Activated CD8-positive, alpha-beta T cell treated with anti-CD3 and anti-CD28 coated beads, Interleukin-2, amount 10 ng/mL, durations not matched to agents 7 days and 5 days (primary cell): ENCODE measurements at places on chromosomes 2 and 18. TPM values are rescaled to one million over a fixed set of nuclear protein-coding genes. Genes with fewer than 3 reads are reported as not detected.

Gene DPP10
- total RNA-seq = not detected

Gene ZEB2
- total RNA-seq = 4.0 TPM

Gene ZNF514
- total RNA-seq = 16.3 TPM

Gene COL3A1
- total RNA-seq = not detected

Gene B4GALT6
- 1.0 TPM for total RNA-seq

Gene PLCD4
- total RNA-seq = 0.32 TPM

Gene SCG2
- not detected for total RNA-seq

Gene FAM124B
- total RNA-seq = 0.21 TPM

DNA sequence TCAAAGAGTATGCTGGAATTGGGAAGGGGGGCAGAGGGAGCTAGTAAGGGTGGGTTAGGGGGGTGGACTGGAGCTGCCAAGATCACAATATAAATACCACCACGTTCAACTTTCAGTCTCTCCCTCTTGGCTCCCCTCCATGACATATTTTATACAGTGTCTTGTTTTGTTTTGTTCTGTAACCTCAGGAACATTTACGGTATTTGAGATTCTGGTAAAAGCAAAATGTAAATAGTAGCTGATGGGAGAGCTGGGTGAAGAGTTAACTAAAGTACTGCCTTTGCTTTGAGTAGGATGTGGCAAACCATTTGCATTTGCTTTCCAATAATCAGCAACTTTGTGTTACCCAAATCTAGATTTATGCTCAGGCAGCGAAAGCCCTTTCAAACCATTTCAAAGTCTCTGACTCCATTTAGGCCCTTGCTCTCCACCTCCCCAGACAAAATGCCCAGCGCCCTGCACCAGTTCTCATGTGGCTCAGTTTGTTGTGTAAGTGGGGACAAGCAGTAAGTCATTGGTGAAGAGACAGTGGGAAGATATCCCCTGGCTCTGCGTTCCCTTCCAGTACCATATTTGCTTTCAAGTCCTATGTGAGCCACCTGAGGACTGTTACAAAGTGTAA is 17.4 kb downstream of the IRS1 start:
- no peak for DNase-seq

GRCh38 chr18:40841467-40841866 is 1113.6 kb upstream of the PIK3C3 start:
- no peak for DNase-seq

DNA sequence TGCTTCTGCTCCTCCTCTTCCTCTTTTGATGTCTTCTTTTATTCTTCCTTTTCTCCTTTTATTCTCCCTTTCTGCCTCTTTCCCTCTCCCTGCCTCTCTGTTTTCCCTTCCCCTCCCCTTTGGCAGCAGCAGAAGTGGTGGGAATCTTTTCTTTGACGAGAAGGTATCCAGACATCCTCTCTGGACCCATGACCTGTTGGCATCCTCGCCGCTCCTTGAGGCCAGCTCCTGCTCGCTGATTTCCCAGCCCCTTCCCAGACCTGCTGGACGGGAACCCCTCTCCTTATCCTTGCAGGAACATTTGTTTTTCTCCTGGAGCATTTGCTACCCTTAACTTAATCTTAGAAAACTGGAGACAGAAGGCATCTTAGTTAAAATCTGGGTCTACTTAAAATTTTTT is 130.5 kb downstream of the LPIN1 start:
- DNase-seq = no peak

GRCh38 chr2:19349911-19350677 is 8.3 kb downstream of the OSR1 start:
- DNase-seq = peak; percentile 61

DNA sequence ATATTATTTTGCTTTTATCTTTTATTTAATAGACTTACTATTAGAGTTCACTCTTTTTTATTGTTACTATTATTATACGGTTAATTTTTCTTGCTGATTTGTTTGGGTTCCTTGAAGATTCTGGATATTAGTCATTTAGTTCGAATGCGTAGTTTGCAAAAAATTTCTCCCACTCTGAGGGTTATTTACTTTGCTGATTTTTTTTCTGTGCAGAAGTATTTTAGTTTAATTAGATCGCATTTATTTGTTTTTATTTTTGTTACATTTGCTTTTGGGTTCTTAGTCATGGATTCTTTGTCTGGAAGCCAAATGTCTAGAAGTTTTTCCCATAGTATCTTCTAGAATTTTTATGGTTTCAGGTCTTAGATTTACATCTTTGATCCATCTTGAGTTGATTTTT is 585.2 kb downstream of the CPS1 start:
- no peak for DNase-seq

DNA sequence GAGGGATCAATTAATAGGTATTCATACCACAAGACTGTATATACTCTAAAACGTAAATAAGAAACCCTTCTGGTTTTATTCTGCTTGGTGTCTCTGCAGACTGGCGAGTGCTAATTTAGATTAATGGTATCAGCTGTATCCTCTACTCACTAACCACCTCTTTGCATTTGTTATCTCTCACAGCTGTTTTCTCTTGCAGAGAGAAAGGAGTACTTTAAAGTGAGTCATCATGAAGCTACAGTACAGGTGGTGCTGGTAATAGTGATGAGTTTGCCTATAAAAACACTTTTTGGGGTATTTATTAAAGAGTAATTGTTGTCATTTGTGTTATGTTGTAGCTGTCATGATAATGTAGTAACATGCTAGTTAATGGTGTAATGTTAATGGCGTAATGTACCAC is 147.7 kb downstream of the NETO1 start:
- DNase-seq = no peak

DNA sequence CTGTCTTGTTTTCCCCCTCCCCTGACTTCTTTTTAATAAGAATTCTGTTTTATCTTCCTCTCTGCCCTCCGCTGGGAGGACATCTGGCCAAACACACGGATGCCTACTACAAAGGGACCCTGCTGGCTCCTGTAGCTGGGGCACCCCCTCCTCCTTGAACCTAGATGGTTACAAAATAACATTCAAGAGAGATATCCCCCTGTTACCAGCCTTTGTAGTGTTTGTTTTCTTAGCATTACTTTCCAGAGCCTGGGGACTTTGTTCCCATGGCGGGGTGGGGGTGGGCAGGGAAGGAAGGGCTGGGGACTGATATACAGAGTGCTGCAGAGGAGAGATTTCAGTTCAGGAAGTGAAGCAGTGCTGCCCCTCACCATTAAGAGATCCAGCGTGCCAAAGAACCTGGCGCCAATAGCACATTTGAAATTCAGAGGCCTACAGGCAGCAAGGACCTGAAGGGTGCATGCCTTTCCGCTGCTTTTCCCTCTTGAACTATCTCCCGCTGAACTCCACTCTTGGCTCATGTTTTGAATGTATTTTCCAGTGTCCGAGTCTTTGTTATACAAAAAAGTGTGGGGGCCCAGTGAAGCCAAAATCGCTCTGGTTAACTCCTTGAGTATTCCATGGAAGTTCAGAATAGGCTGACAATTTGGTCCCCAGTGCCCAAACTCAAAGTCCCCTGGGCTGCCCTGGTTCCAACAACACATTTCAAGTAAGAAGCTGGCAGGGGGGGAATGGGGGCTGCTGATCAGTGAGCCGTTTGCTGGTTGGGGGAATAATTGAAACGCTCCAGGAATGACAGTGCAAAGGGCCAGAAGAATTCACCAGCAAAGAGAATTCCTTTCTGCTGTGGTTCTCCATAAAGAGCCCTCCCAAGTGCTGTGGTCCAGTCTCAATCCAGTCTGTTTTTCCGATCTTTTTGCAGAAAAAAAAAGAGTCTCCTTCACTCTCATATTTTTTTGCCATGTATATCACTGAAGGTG is 94.8 kb upstream of the THOC1 start:
- no peak for DNase-seq

DNA sequence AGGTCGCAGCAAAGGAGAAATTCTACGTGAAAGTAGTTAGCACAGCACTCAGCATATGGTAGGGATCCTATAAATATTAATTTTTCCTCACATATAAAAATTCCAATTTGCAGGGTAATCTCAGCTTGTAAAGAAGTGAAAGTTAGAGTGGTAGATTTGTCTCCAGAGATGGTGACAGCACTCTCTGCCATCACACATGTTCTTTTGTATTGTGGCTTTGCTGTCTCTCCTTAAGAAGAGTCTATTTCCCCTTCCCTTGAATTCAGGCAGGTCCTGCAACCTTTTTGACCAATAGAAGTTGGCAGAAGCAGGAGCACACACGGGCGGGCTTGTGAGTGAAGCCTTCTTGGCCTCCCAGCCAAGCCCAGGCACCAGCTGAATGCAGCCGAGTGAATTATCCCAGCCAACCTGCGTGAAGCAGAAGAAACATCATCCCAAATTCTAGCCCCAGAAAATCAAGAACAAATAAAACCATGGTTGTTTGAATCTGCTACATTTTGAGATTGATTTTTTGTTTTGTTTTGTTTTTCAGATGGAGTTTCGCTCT is 107.8 kb upstream of the COPS8 start:
- no peak for DNase-seq

DNA sequence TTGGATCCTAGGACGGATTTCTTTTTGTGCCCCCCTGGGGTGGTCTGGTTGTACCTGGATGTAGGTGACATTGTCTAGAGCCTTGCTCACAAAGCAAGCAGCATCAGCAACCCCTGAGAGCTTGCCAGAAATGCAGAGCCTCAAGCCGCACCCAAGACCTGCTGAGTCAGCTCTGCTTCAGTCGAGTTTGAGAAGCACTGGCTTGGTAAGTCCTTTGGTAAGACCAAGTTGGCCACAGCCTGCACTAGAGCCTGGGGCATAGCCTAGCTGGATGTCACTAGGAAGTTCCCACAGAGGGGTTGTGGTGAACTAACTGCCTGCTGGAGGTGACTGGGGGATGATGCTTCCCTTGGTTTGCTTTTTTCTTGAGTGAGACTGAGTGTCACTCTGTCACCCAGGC is 6.2 kb downstream of the ABCG5 start:
- no peak for DNase-seq

DNA sequence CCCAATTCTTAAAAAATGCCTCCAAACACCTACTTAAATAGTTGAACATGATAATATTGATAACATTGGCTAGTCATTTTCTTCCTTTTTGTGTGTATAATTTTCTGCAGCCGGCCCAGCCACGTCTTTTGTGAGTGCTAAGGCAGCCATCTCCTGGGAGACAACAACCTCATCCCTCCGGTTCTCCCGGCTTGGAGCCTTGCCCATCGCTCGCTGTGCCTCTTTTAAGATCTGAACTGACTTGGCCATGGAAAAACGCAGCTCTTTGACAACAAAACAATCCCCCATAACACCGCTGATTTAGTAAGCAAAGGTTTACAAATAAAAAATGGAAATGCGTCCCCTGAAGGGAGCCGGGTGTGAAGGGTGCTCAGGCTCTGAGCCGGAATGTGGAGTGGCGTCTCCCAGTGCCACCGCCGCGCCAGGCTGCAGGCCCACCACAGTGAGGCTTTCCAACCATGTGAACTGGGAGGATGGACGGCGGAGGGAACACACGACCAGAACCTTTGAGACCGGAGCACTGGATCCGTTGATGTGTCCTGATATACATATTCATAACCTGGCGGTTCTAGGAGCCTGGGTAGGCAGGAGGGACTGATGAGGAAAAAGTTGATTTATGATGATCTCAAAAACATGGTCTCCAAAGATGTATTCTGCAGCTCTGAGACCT is 87.4 kb downstream of the SMIM21 start:
- peak; percentile 12 for DNase-seq
